ENCODE measurements at places on chromosomes 5 and 9.

GRCh38 chr9:124361128-124361527 lies 54.1 kb downstream of the PSMB7 start:
- no peak for DNase-seq

- DNase-seq, result no peak
Observed at GRCh38 chr5:7094626-7095025, 301.3 kb upstream of the ADCY2 start.

DNA sequence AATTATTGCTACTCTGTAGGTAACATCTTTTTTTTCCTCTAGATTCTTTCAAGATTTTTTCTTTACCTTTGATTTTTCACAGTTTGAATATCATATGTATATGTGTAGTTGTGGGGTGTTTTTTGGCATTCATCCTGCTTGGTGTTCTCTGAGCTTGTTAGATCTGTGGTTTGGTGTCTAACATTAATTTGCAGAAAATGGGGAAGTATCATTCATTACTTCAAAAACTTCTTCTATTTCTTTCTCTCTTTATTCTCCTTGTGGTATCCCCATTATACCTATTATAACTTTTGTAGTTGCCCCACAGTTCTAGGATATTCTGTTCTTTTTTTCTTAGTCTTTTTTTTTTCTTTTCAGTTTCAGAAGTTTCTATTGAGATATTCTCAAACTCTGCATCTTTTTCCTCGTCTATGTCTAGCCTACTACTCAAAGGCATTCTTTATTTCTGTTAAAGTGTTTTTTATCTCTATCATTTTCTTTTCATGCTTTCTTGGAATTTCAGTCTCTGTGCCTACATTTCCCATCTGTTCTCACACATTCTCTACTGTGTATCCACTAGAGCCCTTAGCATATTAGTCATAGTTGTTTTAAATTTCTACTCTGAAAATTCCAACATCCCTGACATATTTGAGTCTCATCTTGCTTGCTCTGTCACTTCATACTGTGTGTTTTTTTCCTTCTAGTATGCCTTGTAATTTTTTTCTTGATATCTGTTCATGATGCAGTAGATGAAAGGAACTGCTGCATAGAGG lies 60.1 kb upstream of the GNA14 start:
- DNase-seq, result no peak

DNA sequence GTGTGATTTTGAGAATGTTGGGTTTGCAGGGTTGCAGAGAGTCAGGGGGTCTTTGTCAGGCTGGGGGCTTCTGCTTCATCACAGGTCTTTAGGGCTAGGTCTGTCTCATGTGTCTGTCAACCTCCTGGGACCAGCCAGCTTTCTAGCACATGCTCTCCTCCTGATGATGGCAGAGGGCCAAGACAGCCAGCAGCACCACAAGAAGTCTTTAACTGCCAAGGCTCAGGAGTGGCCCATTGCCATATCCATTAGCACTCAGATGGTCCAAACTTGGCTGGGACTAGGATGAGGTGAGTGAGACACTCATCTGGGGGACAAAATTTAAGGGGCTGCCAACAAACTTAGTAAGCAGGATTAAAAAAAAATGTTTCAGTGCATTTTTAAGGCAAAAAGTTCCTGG lies 384.2 kb upstream of the CDH10 start:
- DNase-seq, result peak; percentile 45

DNA sequence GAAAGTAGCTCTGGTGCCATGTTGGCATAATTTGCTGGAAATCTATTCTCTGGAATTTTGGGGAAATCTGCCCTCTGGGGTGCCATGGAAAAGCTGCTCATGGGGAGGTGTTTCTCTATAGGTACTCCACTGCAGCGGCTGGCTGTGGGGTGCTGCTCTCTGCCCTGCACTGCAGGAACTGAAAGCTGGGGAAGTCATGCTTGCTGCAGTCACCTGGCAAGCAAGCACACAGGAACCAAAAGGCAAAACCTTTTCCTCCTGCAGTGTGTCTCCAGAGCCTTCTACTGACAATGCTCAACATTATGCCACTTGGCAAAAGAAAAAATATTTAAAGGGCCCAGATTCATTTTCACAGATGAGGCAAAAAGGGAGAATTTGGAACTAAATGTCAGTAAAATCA lies 25.8 kb upstream of the CARNMT1 start:
- DNase-seq, result no peak

DNA sequence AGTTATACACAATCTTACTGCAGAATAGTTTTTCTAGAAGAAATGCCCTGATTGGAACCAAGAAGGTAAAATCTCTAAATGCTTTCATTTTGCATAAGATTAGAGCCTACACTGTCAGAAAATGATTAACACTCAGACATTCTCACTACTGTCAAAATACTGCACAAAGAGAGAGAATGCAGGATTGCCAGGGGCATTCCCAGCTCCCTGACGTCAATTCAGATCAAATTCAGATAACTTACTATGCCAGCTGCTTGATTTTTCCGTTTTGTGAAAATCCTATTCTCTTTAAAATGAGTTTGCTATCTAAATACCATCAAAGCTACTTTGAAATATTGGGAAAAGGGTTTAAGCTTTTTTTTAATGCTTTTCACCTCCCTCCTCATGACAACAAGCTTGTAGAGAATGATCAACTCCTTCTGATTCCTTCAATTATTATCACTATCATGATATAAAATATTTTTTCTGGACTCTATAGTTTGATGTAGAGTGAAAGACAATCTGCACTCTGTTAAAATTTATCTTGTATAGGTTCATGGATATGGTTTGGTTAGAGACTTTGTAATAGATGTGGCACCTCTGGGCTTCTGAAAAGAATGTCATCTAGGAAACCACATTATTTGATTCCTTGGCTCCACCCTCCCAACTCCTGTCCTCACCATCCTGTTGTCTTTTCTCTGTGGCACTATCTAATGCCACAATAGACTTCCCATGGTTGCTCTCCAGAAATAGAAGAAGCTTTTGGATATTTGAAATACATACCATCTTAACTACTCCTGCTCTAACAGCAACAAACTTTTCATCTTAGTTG lies 407.7 kb downstream of the PDE4D start:
- no peak for DNase-seq

DNA sequence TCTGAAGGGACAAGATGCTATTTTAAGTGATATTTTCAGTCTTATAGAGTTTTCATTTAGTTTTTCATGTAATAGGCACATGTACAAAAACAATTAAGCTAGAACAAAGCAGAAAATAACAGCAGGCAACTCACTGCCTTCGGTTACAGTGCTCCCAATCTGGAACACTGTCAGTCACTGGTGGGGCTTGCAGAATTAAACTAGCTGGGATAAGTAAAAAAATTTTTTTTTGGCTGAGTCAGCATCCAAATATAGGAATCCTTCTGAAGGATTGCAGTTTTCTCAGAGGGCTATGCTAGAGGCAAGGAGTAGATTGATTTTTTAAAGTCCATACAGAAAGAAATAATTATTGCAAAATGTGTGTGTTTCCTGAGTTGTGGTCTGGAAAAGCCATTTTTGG lies 250.2 kb upstream of the RFX3 start:
- DNase-seq, result no peak

DNA sequence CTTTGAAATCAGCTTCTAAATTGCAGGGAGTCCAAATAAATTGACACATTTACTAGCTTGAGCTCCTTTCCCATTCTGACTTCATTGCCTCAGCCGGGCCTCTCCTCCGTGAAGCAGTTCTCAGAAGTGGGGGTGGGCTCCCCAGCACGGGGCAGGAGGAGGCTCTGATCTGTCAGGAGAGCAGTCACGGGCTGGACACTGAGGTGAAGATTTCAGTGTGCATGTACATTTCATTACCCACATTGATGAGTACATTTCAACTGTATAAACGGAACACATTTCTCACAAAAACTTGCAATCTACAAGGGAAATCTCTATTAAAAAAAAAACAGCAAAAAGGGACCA lies 195.9 kb downstream of the SEMA6A start:
- DNase-seq, result peak; percentile 51

GRCh38 chr9:109349421-109349846 lies 28.6 kb upstream of the EPB41L4B start:
- no peak for DNase-seq

- DNase-seq, result no peak
Observed at GRCh38 chr5:126370796-126371718, 52.2 kb upstream of the GRAMD2B start.

GRCh38 chr9:75455444-75455921 lies 367.2 kb downstream of the OSTF1 start:
- DNase-seq, result peak; percentile 25

Data from SHP77 (cell line).